ENCODE measurements at places on chromosomes 5 and 9.

DNA sequence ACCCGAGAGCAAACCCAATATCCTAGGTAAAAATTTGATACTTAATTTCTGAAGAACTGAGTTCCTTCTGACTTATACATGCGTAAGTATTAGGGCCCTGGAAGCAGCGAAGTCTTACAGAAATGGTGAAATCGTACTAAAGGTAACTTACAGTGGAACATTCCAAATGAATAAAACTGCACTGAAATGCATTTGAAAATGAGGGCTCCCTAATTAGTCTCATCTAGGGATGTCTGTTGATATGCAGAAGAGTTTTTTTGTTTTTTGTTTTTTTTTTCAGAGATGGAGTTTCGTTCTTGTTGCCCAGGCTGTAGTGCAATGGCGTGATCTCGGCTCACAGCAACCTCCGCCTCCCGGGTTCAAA, 10.4 kb upstream of the NANS start:
- DNase-seq = no peak

- DNase-seq = no peak
Observed at GRCh38 chr5:16507716-16508115, 42.1 kb upstream of the ZNF622 start.

DNA sequence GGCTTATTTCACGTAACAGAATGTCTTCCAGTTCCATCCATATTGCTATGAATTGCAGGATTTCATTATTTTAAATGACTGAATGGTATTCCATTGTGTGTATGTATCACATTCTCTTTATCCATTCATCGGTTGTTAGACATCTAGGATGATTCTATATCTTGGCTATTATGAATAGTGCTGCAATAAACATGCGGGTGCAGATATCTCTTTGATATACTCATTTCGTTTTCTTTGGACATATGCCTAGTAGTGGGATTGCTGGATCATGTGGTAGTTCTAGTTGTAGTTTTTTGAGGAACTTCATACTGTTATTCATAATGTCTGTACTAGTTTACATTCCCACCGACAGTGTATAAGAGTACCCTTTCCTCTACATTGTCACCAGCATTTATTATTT, 460.5 kb downstream of the MAN2A1 start:
- DNase-seq = no peak

GRCh38 chr5:2263763-2264162, 381.0 kb upstream of the IRX4 start:
- no peak for DNase-seq

DNA sequence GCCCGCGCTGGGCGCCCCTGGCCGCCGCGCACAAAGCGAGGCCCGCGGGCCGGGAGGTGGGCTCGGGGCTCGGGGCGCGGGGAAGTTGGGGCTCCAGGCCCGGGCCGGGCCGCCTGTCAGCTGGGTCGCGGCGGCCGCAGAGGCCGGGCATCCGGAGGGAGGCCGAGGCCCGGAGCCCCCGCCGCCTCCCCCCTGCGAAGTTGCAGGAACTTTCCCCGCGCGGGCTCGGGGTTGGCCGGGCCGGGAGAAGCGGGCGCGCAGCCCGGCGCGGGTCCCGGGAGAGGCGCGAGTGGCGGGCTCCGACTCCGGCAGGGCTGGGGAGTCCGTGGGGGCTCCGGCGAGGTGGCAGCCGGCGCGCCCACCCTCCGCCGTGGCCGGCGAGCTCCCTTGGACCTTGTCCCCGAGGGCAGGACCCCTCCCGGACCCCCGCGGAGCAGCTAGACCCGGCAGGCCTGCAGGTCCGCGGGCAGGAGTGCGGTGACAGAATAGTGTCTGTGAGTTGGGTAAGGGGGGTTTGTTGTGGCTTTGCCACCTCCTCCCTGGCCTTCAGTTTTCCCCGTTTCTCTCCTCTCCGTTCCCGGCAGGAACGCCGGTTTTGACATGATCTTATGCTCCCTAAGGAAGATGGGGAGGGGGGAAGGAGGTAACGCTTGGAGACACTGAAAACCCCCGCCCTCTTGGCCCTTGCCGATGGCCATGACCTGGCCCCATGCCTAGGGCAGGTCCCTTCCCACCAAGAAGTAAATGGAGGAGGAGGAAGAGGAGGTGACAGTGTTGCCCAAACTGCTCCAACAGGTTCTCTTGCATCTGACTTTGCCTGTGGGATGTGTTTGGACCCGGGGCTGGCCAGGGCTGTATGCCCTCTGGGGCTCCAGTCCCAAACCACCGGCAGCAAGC, 942 bp downstream of the PHF2 start:
- DNase-seq = no peak
